Chondrocyte (in vitro differentiated cells): ENCODE measurements at places on chromosomes 16 and 17. TPM values are rescaled to one million over a fixed set of nuclear protein-coding genes. Genes with fewer than 3 reads are reported as not detected.

The ITGA2B gene
- 1.7 to 2.2 TPM (median 2.0 TPM) in 3 replicates for total RNA-seq

The FOXN1 gene
- total RNA-seq = not detected in 3 replicates

The LHX1 gene
- total RNA-seq = not detected in 3 replicates

The CHST5 gene
- total RNA-seq = 0.07 to 0.17 TPM (median 0.10 TPM) in 3 replicates

The MYH13 gene
- not detected in 3 replicates for total RNA-seq

- no peak for DNase-seq
Measured at GRCh38 chr17:39979893-39980350, 685 bp upstream of the PSMD3 start.

- DNase-seq = no peak
Measured at GRCh38 chr17:50642071-50642721, 7.5 kb downstream of the ABCC3 start.

DNA sequence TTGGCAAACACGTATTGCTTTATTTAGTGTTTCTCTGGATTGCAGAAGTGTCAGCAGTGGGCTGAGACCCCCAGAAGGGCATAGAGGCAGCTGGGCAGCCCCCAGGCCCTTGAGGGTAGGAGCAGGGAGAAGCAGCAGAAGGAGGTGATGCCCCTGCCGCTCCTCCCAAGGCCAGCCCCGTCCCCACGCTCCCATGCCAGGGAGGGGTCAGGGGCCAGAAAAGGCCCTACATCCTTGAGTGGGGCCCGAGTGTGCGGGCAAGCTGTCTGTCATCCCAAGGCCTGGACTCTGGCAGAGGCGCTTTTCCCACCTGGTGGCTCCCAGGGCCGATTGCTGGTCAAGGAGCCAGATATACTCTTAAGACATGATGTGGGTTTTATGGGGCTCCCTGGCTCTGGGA, 8.2 kb upstream of the CRK start:
- DNase-seq = no peak

GRCh38 chr16:88853325-88853941, 3.3 kb downstream of the GALNS start:
- DNase-seq = no peak

GRCh38 chr16:85583491-85584181, 29.5 kb upstream of the GSE1 start:
- no peak for DNase-seq
